ENCODE measurements at places on chromosomes 3 and 15.
A peak's percentile ranks its signal among the peaks of the same experiment; 100 is the strongest.

GRCh38 chr15:40335938-40336743 lies 4.6 kb downstream of the CCDC9B start:
- DNase-seq, result no peak

DNA sequence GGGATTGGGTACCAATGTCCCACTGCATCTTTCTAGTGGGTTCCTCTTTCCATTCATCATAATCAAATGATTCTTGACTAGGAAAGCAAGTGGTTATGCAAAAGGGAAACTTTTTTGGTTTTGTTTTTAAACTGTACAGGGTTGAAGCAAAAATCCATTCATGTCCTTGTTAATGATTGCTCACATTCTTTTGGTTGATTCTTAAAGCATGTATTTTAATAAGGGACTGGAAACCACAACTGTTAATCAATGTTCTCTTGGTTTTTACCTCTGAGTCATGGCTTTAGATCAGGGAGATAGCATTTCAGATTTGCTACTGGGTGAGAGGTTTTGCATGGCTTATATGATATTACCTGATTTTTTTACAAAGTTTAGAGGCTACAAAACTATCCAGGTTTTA lies 371.7 kb upstream of the RGMA start:
- DNase-seq, result no peak

- DNase-seq, result no peak
Observed at GRCh38 chr3:127161236-127161635, 31.7 kb upstream of the PRR23E start.

GRCh38 chr3:73637042-73637441 lies 12.3 kb upstream of the PDZRN3 start:
- DNase-seq, result peak; percentile 11

GRCh38 chr3:41035456-41036022 lies 163.8 kb upstream of the CTNNB1 start:
- DNase-seq, result no peak

DNA sequence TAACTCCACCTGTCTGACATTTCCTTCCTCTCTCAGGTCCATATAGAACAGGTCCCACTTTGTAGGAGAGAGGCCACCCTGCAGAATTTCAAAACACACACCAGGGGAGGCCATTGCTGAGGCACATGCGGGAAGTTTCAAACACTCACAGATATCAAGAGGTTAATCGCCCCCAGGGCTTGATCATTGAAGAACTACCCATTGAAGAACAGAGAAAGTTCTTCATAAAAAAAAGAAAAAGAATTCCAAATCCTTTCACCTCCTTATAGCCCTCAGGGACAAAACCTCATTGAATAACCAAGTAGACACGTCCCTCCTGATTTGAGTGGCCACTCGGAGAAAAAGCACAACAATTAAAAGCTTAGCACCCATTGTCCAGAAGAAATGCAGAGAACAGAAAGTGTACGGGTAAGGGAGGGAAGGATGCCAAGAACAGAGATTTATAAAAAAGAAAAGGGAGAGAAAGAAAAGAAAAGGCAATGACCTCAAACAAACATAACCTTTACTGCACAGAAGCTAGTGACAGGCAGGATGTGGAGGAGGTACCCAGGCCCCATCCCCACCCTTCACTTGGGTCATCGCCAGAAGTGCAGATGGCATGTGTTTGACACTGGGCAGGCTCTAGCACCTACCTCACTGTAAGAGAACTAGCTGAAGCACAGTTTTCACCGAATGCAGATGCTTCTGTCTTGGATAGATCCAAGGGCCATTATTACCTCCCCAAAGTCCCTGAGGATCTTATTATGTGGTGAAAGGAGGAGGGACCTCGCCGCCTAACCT lies 112.3 kb upstream of the HES1 start:
- DNase-seq, result no peak

- no peak for DNase-seq
Observed at GRCh38 chr15:40590667-40591050, 3.4 kb upstream of the KNL1 start.

Data from C1 segment of cervical spinal cord (tissue), 14 donors.